Thyroid gland (tissue), 4 donors: ENCODE measurements at places on chromosomes 6 and 20. TPM values are rescaled to one million over a fixed set of nuclear protein-coding genes. Genes with fewer than 3 reads are reported as not detected.

- no peak for DNase-seq
Observed at GRCh38 chr20:47127546-47127945, 229.0 kb downstream of the ZMYND8 start.

DNA sequence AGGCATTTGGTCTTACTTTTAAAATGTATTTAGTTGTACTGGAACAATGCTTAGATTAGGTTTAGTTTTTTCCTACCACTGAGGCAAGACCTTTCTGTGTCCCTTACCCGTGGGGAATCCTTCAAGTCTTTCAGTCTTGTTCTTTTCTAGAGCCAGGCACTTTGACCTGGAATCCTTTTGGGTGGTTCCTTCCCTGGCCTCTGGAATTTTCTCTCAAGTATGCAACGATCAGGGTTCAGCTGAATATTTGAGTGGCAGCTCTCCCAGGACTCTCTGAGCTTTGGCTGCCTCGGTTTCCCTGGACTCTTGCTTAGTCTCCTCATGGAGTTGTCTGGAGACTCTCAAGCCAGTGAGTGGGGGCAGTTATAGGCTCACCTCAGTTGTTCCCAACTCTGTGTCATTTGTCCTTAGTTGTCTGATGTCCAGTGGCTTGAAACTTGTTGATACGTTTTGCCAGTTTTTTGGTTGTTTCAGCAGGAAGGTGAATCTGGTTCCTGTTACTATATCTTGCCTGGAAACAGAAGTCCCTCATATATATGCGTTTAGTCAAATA is 118.1 kb downstream of the QKI start:
- no peak for DNase-seq

GRCh38 chr20:56637576-56637975 is 8.5 kb downstream of the TFAP2C start:
- DNase-seq: no peak

GRCh38 chr6:150325066-150325772 is 43.6 kb upstream of the IYD start:
- peak; percentile 72 for DNase-seq

DNA sequence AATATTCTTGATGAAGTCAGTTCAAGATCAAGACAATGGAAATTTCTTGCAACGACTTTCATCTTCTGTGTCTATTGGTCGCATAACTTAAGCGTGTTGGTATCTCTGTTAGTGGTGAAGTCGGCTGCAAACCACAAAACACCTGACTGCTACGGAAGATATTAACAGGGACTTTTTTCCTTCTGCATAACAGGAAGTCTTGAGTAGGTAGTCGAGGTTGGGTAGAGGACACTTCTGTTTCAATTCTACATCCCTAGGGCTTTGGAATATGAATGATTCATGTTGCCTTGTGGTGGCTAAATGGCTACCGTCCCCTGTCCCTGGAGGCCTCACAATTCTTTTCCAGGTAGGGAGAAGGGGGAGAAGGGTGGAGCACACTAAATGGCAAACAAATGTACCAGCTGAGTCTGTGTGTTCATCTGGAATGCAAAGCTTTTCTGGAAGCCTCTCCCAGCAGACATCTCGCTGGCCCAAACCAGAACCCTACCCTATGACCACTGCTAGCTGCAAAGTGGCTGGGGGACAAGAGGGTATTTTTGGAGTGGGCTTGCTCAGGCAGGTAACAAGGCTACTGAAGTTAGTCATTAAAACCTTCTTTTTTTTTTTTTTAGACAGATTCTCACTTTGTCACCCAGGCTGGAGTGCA is 34.6 kb upstream of the NKX2-2 start:
- no peak for DNase-seq

- DNase-seq: peak; percentile 61
Observed at GRCh38 chr6:43644940-43645612, at the start of gene RSPH9. Gene RSPH9 (plus strand): TSS chr6:43645036. CDS start chr6:43645099, 63 bp downstream.

DNA sequence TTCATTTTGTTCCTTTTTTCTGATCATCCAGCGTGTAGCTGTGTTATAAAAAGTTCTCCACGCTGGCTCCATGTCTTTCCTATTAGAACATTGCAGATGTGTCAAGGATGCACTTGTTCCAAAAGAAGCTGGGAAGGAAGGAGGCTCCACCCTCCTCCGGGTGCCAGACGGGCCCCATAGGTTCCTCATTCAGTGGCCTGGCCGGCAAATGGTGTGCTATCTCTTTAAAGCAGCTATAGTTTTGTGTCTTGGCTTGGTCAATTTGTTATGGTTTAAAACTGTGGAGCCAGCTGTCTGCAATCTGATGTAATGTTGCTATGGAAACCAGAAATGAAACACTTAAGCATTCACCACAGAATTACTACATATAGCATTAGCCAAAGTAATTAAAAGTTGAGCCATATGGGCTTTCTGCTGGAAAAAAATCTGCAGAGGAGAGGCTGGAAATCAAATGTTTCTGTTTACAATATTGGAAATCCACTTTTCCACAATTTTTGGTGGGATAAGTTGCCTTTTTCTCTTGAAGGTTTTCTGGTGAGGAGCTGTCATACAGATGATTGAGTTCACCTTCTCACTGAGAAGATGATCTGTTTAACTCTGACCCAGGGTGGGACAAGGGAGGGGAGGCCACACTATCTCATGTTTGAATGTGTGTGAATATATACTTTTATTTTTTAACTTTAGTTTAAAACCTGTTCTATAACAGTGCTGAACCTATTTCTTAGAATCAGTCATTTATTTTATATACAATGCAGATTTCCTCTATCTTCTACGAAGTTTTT is 167.4 kb downstream of the SASH1 start:
- DNase-seq: no peak

GRCh38 chr6:93104195-93104817 is 315.1 kb downstream of the EPHA7 start:
- DNase-seq: no peak

GRCh38 chr6:163620670-163621330 is 206.3 kb downstream of the QKI start:
- no peak for DNase-seq

DNA sequence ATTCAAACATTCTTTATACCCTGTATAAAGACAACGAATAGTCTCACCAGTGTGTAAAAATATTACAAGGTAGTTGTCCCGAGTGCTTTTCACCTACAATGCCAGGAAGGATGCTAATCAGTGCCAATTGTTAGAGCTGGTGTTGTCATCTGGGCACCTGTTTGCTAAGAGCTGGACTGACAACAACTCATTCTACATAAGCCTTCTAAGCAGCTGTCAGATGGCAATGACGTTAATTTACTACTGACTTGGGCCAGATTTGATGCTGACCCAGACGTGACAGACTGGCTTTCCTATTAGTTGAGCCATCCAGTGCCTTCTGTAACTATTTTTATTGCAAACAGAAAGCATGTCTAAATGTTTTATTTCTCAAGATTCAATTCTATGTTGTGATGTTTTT is 355.2 kb downstream of the ADGRB3 start:
- no peak for DNase-seq

- no peak for DNase-seq
Observed at GRCh38 chr6:2988094-2988425, 11.6 kb upstream of the NQO2 start.

DNA sequence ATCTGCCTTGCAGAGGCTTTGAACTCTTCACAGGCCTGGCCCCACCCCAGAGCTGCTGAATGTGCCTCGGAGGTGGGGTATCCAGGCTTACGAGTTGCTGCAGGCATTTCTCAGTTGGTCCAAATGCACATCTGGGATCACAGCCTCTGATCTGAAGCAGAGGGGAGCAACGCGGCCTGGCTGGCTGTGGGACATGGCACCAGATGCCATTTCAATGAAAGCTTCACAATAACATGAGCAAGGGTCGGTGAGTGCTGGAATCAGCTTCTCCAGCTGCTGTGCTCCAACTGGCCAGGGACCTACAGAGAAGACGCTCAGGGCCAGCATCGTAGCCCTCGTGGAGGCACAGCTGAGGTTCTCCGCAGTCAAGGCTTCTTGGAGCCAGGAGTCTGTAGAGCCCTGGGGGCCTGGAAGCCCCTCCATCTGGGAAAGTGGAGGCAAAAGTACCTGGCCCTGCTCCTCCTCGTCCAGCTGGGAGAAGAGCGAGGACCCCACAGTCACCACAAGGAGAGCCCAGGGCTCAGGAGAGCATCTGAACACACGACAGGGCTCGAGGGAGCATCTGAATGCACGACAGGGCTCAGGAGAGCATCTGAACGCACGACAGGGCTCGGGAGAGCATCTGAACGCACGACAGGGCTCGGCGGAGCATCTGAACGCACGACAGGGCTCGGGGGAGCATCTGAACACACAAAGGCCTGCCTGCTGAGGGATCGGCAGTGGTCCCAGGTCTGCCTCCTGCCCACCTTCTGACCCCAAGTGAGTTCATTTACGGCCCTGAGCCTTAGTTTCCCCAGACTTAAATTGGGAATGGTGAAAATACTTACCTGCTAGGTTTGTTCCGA is 165.2 kb downstream of the DLL1 start:
- no peak for DNase-seq

DNA sequence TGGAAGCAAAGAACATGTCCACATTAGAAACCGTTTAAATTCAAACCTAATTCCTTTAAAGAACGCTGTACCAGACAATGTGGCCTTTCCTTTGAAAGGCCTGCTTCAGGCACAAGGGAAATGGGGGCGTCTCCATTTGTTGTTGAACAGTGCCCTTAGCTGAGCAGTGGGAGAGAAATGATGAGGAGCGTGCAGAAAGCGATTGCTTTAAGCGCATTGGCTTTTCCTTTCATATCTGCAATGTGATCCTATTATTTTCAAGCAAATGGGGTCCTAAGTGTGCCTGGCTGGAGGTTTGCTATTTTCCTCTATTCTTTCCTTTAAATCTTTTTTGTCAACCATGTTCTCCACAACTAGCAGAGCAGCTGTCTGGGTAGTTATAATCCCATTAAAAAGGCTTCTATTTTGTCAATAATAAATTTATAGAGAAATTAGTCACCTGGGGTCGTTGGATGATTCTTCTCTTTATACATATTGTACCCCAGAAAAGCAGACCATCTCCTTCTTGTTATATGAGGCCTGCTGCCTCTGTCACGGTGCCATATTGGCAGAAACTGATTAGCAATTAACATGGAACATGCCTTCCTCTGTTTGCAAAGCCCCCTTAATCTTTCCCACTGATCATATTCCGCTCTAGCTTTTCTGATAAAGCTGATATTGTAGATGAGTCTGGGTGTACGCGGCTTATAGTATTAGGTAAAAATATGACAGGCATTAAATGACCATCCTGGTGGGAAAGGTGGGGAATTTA is 151.1 kb upstream of the JAG1 start:
- no peak for DNase-seq

GRCh38 chr6:36703081-36703606 is 5.5 kb downstream of the RAB44 start:
- no peak for DNase-seq

DNA sequence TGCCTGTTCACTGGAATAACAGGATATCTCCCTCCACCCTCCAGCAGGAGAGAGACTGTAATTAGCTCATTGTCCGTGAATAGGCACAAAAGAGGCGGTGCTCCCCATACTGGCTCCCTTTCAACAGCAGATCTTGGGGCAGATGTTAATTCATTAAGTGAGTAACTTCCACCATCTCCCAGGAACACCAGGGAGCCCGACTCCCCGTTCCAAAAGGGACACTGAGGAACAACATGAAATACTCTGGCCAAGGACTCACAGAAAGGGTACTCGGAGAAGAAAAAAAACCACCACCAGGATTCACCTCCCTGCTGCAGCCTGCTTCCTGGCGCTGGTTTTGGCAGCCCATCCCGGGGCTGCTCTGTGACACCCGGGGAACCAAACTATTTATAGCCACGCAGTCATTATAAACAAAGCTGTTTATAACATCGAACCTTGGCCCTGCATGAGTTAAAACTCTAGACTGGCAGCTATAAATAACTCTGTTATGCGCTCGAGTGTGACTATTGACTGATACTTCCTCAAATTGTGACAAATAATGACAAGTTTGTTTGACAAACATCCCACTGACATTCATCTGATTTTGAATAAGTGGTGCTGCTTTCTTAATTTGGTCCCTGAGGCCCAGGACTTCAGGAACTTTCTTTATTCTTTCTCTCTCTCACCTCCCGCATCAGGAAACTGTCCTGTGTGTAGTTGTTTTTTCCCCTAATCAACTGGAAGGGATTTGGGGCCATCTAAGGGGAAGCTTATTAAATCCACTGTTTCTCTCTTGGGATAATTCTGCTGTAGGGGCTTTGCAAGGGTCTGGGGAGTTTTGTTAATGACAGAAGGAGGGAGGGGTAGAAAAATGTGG is 521.6 kb downstream of the CD83 start:
- DNase-seq: no peak

DNA sequence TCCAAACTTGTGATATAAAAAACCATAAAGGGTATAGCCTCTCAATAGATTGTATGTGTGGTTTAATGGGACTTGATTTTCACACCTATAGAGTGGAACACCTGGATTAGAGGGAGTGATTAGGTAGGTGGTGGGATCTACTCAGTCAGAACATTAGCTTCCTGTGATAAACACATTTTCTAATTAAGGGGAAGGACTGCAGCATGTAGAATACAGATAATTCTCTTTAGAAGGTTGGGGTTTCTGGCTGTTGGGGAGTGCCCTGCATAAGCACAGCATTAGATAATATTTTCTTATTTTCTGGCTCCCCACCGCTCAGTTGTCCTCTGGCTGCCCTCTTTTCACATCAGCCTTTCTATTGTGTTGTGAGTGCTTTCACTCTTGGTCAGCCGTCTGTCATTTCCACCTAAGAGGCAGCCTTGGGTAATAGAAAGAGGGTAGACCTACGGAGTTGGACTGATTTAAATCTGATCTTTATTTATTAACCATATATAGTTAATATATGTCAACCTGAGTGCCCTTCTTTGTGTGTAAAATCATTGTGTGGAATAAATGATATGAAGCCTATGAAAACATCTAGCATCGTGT is 8.0 kb downstream of the CSE1L start:
- DNase-seq: no peak

Gene SGK2
- 1.2 TPM for total RNA-seq

Gene LAMA5
- 101 TPM for total RNA-seq

Gene COX4I2
- 3.8 TPM for total RNA-seq

Gene HLA-DOB
- 1.3 TPM for total RNA-seq

Gene TAAR1
- total RNA-seq: not detected

Gene BPIFB2
- not detected for total RNA-seq

Gene WASF1
- total RNA-seq: 10.1 TPM

Gene CDS2
- total RNA-seq: 35.9 TPM

Gene PMEPA1
- total RNA-seq: 7.5 TPM
